Small intestine (tissue), 16 donors: ENCODE measurements at places on chromosomes 4 and X. TPM values are rescaled to one million over a fixed set of nuclear protein-coding genes. Genes with fewer than 3 reads are reported as not detected.

DNA sequence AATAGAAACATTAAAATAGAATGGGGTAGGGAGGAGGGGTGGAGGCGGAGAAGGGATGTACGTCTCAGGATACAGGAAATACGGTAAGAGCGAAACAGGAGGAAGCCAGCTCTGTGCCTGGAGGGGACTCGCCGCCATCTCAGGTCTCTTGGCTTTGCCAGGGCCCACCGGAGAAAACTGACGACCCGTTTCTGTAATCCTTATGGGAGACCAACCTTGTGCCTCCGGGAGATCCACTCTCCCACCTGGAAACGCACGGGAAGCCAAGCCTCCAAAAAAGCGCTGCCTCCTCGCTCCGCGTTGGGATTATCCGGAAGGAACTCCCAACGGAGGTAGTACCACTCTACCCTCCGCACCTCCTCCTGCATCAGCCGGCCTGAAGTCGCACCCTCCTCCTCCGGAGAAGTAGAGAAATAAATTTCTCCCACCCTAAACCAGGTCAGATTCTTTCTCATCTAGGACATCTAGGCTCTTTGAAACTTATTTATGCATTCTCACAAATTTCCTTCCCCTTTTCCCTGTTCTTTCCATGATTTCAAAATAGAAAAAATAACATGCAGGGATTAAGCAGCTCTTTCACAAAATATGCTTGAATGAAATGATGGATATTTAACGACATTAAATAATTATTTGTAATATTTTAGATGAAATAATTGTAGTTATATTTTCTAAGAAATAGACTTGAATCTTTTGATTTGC lies at the start of gene NBDY:
Gene NBDY, plus strand, starts transcription at position 92 of the 699 bp plus-strand sequence. Its CDS starts 111 bp downstream, at position 203.
- peak; percentile 46 for DNase-seq
- H3K27me3 ChIP-seq, result no peaks in the 10 kb centered on the region
- H3K4me1 ChIP-seq, result no peaks in the 10 kb centered on the region
- H3K36me3 ChIP-seq, result no peaks in the 10 kb centered on the region

DNA sequence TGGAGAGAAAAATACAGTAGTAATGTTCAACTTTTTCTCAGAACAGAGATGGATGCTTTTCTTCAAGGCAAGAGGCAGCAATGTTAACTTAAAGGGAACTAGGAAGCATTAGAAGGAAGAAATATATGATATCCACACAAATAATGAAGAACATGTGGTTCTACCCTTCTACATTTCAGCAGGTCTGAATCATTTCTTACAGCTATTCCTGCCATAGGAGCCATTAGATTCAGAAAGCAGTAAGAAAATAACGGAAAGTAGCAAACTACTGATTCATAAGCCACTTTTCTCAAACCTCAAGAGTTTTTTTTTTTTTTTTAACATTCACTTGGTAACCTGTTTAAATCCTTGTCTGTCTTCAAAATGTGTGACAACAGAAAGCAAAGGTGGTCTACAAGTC lies 1251.6 kb upstream of the AGA start:
- no peaks in the 10 kb centered on the region for H3K4me1 ChIP-seq
- H3K36me3 ChIP-seq, result no peaks in the 10 kb centered on the region
- no peak for DNase-seq
- no peak overlapping the region for H3K4me3 ChIP-seq
- H3K27me3 ChIP-seq, result no peaks in the 10 kb centered on the region

UNC5C gene
- polyA plus RNA-seq, result not detected

TLR3 gene
- polyA plus RNA-seq, result 2.7 TPM
